ENCODE measurements at places on chromosomes 13 and 19.

- DNase-seq: no peak
Measured at GRCh38 chr13:43574605-43575004, 212.2 kb downstream of the ENOX1 start.

GRCh38 chr19:40622773-40623075, 21.6 kb downstream of the LTBP4 start:
- DNase-seq: no peak

DNA sequence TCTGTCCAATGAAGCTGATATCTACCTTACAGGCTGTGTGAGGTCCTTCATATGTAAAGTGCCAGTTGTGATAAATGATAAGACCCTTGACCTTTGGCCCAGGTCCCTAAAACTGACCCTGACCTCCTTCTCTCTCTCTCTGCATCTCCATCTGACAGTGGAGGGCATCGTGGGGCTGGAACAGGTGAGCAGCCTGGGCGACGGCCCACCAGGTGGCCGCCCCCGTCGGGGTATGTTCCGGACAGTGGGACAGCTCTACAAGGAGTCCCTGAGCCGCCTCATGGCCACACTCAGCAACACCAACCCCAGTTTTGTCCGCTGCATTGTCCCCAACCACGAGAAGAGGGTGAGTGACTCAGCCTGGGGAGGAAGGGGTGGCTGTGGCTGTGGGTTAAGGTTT, 53.7 kb downstream of the MYH14 start:
- DNase-seq: no peak

DNA sequence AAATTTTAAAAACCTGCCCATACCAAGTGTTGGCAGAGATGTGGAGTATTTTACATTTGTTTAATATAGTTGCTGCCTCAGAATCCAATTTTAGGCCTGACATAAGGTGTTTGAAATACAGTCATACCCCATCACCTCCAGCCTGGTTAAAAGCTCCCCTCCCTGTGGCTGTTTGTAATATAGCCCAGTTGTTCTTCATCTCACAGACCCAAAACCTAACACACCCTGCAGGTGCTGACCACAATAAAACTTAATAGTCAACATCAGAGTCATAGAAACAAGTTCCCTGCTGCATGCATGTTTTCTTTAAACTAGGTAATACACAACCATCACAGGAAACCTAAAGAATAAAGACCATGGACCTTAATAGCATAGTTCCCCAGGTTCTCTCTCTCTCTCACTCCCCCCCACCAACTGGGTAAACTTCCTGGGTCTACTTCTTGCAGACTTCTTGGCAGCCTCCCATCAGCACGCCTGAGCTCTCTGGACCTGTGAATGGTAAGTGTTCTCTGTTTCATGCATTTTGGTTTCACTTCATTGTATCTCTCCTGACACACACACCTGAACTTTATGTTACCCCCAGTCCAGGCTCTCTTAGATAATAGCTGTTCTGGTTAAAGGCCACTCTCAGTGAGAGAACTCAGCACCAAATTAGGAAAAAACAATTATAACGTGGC, 1369.9 kb downstream of the EFNB2 start:
- DNase-seq: no peak

DNA sequence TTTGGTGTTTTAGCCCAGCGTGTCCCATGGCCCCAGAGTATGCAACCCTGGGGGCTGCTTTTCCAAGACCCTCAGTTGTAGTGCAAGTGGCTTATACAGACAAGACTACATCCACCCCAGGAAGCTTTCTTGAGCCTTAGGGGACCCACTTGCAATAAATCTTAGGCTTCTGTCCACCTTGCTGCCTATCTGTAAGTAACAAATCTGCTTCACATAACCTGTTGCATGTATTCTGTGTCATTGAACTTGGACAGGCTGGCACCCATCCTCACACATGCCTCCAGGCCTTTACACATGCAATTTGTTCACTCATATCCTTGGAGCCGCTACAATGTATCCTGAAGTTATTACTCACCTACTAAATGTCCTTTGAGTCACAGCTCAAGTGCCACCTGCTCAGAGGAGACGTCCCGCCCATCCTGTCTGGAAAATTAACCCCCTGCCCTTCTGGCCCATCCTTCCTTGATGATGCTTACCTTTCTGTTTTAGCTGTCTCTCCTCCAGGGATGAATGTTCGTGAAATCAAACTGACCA, 101.2 kb downstream of the ZNF536 start:
- no peak for DNase-seq

- DNase-seq: no peak
Measured at GRCh38 chr13:48816700-48817099, 159.0 kb upstream of the FNDC3A start.

DNA sequence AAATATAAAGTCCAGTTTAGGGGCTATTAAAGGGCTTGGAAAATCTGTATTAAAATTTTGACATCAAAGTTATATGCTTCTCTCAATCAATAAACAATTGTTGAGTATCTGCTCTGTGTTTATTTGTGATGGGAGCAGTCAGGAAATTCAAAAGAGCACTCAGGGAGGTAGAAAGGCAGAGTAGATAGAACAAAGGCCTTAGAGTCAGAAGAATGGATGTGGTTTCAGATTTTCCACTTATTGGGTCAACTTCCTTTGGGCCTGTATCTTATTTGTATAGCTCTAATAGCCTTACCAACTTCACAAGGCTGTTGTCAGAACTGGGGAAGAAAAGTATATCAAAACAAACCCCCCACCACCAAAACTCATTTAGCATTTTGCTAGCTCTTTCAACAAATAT, 302.6 kb downstream of the SPRY2 start:
- no peak for DNase-seq

- no peak for DNase-seq
Measured at GRCh38 chr13:96809366-96810096, 184.7 kb downstream of the OXGR1 start.

DNA sequence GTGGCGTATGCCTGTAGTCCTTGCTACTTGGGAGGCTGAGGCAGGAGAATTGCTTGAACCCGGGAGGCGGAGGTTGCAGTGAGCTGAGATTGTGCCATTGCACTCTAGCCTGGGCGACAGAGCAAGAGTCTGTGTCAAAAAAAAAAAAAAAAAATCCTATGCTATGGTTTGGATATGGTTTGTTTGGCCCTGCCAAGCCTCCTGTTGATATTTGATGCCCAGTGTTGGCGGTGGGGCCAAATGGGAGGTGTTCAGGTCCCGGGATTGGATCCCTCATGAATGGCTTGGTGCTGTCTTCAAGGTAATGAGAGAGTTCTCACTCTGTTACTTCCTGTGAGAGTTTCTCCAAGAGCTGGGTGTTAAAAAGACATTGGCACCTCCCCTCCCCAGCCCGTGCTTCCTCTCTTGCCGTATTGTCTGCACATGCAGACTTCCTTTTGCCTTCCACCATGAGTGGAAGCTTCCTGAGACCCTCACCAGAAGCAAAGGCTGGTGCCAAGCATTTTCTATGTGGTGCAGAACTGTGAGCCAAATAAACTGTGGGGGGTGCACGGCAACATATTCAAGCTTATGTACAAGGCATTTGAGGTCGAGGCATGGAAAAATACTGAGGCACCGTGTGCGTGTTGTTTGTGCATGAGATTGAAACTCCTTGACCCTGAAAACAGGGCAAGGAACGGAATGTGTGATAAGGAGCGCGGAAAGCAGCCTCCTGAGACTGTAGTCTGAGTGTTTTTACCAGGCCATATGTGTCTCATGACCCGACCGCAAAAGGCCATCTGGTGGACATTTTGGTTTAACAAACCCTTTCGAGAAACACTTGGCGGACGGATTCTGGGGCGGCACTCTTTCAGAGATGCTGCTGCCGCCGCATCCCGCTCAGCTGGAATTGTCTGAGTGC, 7.3 kb downstream of the SIGLEC9 start:
- DNase-seq: no peak

DNA sequence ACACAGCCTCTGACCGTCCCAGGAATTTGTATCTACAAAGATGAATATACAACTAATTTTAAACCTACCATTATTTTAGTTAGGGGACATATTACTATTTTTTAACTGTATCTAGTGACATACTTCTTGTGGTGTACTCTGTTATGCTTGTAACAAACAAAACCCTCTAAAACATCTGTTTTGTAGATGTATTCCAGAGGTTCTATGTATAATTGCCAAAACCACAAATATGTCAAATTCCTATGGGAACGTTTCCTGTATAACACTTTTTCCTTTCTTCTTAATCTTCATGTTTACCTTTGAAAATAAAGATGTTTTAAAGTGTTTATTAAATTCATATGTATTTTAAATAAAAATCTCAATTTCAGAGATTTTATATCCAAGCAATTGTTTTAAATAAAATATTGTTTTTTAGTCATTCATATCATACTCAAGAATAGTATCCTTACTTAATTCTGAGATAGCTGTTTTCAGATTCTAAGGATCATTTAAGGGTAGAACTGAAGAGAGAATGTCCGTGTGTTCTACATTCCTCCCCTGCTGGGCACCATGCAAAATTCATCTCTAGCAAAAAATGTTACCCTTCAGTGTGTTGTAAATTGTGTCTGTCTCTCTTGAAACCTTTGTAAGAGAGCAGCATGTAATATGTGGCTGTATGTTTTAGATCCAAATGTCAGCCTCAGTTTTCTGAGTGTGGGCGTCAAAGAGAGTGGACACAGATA, 1327.7 kb downstream of the EFNB2 start:
- no peak for DNase-seq

DNA sequence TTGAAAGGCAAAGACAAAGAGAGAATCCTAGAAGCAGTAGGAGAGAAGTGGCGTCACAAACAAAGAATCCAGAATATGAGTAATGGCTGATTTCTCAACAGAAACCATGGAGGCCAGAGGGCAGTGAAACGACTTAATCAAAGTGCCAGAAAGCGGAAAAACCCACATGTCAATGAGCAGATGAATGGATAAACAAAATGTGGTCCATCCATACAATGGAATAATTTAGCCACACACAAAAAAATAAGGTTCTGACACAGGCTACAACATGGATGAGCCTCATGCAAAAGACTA, 52.2 kb upstream of the RANBP3 start:
- no peak for DNase-seq

All from HTR-8/SVneo (cell line).